ENCODE measurements at places on chromosomes 7 and 10.

- DNase-seq: no peak
Measured at GRCh38 chr7:128672927-128673517, 930 bp downstream of the GARIN1A start.

GRCh38 chr10:43070121-43071085 is 6.5 kb upstream of the RET start:
- DNase-seq: no peak

DNA sequence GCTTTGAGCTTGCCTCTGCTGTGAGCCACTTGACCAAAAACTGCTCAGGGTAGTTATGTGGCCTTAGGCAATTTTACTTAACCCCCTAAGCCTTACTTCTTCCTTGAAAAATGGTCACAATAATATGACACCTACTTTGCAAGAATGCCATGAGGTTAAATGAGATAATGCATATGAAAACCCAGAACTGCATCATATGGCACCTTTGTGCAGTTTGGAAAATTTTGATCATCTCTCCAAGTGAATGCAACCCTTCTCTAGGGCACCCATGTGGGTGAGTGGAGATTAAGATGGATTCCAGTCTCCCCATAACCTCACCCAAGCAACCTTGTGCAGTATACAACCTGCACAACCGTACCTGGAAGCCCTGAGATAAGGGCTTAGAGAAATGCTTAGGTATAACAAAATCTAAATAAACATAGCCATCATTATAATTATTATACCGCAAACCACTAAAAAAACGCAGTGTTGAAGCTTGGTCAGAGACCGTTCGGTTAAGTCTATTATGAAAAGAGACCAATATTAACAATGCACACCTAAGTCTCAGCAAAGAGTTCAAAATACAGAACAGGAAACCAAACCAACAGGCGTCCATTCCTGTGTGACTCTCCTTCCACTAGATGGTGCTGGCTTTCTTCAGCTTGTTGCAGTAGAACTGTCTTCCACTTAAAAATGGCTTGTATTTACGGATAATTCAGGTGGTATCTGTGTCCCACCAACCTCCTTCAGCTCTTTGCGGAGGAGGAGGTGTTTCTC is 21.0 kb upstream of the ASB15 start:
- no peak for DNase-seq

DNA sequence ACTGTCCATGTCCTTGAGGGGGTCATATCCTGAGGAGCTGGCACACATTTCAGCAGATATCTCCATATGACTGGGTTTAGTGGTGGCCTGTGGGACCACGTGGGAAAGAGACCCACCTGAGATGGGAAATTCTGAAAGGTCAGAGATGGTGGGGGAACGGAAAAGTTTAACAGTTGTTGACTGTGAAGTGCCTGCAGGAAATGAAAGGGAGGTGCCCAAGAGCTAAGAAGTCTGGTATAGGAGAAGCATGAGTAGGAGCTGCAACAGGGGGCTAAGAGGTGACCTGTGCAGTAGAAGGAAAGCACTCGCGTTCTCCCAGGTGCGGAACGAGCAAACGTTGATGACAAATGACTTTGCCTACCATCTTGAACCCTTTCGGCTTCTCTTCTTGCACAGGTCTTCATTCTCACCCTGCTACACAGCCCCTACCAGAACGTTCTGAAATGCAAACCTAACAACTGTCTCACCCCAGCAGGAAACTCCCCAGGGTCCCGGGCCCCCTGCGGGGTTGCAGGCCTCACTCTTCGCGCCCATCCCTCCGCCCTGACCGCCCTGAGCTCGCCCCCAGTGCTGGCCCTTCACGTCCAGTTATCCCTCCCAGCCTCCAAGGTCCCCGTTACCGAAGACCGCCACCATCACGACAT is 9.8 kb upstream of the FXYD4 start:
- DNase-seq: no peak

GRCh38 chr10:124647421-124648130 is 96.6 kb downstream of the FAM53B start:
- no peak for DNase-seq

DNA sequence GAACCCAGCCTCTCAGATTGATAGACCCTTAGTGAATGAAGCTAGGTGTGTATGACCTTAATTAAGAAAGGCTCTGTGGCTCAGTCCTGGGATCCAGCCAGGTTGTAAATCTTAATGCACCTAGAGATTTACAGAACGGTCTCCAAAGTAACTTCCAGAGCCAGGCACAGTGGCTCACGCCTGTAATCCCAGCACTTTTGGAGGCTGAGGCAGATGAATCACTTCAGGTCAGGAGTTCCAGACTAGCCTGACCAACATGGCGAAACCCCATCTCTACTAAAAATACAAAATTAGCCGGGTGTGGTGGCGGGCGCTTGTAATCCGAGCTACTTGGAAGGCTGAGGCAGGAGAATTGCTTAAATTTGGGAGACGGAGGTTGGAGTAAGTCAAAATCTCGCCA is 24.3 kb downstream of the CALHM2 start:
- no peak for DNase-seq

DNA sequence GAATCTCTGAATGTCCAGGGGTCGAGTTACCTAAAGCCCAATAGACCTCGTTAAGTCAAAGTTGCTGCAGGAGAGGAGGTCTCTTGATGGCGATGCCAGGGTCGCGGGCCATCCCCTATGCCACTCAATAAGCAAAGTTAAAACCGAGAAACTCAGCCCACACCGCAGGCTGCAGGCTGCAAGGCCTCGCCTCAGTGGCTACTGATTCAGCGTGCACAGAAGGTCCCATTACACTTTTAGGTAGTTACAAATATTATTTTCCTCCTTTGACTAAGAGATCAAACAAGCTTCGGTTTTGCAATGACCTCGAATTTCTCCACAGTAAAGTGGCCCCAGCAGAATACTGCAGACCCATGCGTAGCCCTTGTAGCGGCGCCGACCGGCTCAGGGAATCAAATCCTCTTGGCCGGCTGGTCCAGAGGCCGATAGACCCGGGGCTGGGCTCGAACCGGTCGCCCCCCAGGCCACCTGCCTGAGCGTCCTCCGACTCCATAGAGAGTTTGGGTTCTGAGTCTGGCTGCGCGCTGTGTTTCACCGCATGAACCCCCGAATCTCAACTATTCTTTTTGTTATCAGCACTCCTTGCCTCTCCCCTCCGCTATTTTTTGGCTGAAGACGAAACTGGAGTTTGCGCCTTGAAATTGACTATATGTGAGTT is 2.3 kb downstream of the C1QL3 start:
- no peak for DNase-seq

DNA sequence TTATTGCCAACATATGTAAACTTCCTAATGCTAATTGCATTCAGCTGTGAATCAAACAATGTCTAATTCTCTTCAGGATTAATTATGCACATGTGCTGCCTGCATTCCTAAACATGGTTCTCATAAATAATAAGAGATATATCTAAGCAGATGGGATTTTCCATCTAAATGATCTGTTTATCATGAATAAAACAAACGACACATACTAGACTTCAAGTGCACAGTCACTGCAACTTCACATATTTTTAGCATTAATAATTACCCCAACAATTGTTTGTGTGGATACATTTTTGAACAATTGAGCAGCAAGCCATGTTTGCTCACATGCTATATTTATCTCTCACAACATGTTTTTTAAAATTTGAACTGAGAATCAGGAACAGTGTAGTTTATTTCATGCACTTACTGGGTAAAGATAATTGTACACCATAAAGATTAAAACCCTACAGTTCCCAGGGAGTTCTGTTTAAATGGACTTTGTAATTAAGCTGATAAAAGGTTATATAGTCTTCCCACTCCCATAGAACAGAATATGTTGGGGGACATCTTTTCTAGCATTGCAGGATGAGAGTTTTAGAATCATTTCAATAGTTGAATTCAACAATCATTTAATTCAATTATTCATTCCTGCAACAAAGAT is 378.5 kb downstream of the MDFIC start:
- no peak for DNase-seq

- DNase-seq: no peak
Measured at GRCh38 chr10:112184379-112184778, 814 bp upstream of the GPAM start.

DNA sequence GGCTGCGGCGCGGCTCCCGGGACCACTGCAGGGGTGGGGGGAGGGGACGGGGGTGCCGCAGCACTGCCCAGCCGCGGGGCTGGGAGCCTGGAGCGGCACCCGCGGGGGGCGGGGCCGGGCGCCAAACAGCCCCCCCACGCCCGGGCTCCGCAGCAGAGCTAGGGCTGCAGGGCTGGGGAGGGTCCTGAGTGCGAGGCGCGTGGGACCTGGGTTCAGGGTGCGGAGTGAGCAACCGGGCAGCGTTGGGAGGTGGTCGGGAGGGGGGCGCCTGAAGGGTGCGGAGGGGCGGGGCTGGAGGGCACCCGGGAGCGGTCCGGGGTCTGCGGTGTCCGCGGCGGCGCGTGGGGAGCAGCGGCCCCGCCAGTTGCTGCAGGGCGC is 528 bp downstream of the CAMK2G start:
- no peak for DNase-seq

DNA sequence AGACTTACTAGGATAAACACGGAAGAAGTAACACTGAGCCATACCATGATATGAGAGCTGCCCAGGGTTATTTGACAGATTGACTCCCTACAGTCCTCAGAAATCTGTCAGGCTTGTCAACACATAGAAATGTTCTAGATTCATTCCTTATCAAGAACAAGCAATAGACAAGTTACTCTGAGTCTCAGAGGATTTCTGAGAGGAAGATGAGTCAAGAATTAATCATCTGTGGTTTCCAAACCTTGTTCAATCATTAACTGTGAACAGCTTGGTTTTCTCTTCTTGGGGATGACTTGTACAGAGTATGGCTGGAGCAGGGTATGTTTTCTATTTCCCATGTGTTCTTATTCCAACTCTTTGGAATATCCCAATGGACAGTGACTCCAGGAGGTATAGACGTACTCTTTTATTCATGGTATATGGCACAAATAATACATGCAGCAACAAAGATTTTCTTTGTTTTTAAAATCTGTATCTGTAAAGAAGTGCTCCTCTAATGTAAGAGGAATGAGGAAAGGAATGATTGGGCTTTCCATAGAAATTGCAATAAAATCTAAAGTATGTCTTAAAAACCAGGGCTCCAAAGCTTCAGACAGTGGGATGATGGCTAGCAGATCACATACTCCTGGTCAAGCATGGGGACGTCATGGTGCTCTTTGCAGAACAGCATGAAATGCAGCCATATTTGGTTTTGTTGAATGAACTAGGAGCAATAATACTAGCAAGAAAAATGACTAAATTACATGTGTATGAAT is 11.9 kb upstream of the SFR1 start:
- no peak for DNase-seq

DNA sequence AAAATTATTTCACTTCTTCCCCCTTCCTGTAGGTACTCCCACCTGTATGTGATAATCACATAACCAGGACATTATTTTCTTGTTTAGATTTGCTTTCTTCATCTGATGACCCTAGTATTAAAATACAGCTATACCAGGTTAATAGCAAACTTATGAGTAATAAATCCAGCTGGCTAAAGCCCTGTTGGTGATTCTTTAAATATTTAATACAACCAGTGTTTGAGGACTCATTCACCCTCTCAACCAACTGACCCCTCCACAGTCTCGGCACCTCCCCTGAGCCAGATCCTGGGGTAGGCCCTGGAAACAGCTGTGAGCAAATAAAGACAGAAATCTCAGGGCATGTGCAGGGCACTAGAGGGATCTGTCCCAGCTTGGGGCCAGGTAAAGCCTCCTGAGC is 58.5 kb downstream of the BLNK start:
- DNase-seq: no peak

DNA sequence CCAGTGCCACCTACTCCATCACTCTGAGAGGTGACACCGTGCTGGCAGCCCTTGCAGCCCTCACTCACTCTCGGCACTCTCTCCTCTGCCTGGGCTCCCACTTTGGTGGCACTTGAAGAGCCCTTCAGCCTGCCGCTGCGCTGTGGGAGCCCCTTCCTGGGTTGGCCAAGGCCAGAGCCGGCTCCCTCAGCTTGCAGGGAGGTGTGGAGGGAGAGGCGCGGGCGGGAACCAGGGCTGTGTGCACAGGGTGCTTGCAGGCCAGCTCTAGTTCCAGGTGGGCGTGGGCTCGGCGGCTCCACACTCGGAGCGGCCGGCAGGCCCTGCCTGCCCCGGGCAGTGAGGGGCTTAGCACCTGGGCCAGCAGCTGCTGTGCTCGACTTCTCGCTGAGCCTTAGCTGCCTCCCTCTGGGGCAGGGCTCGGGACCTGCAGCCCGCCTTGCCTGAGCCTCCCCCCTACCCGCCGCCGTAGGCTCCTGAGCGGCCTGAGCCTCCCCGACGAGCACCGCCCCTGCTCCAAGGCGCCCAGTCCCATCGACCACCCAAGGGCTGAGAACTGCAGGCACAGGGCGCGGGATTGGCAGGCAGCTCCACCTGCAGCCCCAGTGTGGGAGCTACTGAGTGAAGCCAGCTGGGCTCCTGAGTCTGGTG is 48.7 kb upstream of the SLC35G1 start:
- DNase-seq: no peak

GRCh38 chr7:117375380-117375779 is 51.9 kb downstream of the ASZ1 start:
- no peak for DNase-seq

GRCh38 chr10:126569513-126570244 is 100.8 kb downstream of the C10orf90 start:
- DNase-seq: no peak

Measured in NCI-H1105 (cell line).